Hepatocyte (in vitro differentiated cells): ENCODE measurements at places on chromosomes 11 and 22. TPM values are rescaled to one million over a fixed set of nuclear protein-coding genes. Genes with fewer than 3 reads are reported as not detected.

DNA sequence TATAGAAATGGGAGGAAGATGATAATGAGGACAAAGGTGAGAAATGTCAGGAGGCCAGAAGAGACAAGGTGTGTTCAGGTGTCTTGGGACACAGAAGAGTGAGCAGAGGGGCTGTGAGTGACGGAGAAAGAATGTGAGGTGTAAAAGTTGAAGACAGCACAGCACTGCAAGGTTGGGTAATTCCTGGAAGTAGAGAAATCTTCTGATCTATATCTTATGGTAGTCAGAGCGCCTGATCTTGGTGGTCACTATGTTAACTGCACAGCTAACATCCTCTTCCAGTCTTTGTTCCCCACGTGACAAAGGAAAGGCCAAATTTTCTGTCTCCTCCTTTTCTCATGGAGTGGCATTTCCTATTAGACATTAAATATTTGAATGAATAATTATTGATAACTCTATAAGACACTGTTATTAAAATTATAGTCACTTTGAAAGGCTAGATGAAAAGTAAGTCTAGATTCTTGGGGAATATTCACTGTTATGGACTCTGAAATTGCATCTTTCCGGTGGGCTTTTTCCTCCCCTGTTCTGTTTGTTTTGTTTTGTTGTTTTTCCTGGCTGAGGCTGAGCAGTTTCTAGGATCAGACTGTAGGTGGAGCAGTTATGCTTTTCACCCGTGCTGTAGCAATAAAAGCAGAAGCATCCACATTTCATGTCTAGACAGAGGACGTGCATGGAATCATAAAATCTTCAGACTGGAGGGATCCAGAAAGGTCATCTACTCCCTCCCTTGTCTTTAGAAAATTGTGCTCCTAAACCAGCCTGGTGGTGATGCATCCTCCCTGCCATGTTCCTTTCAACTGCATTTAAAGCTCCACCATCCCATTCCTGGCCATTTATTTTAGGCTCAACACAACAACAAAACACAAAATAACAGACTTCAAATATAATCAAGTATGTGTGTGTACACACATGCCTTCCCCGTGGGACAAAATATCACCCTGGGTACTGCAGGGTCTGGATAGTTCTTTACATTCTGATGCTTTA is 26.6 kb downstream of the SC5D start:
- H3K27me3 ChIP-seq, result no peaks in the 10 kb centered on the region
- H3K4me3 ChIP-seq, result no peak overlapping the region
- H3K4me1 ChIP-seq, result peaks cover 4% of the 10 kb centered on the region
- DNase-seq, result peak; percentile 71

GRCh38 chr22:21696115-21696514 is 30.3 kb downstream of the PPIL2 start:
- H3K27me3 ChIP-seq, result no peaks in the 10 kb centered on the region
- H3K36me3 ChIP-seq, result no peaks in the 10 kb centered on the region
- H3K4me1 ChIP-seq, result no peaks in the 10 kb centered on the region
- no peak overlapping the region for H3K4me3 ChIP-seq
- no peak for DNase-seq

DNA sequence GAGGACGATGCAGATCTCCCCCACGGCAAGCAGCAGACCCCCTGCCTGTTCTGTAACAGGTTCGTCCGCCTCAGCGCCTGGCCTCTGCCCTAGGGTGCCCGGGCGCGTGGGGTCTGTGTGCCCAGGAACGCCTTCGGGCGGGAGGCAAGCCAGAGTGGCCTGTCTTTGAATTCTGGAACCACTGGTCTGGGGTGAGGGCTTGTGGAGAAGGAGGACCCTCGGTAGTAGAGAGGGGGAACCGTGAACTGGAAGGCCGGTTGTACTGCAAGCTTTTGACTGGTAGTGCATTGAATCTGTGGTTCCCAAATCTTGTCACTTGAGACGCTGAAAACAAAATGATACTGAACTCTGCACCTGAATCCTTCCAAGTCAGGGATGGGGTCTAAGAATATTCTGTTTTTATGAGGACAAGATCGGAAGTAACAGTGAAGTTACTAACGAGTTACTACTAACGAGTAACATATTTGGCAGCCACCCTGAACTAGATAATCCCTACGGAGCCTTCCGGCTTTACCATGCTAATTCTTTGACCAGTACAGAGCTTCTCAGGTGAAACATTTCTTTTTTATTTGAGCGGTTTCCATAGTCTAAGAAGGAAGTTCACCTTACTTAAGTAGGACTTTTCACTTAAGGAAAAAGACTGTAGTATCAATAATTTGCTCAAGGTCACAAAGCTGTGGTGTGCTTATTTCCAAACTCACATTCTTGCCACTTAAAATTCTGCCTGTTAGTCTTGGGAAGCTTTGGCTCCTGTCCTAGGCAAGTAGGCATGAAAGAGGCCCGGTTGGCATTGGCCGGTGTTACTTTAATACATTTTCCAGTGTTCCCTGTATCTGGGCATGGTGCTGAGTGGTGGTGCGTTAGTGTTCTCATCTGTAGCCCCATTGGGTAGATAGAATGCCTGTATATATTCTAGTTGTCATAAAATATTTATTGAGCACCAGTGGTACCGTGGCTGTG is 860 bp downstream of the PRMT3 start:
- H3K36me3 ChIP-seq, result no peaks in the 10 kb centered on the region
- H3K4me3 ChIP-seq, result peak overlapping the region; percentile 63
- no peak for DNase-seq

Gene OR52I1
- not detected in 2 replicates for total RNA-seq

Gene HEPACAM
- 0.04 and 0.07 TPM in 2 replicates for total RNA-seq

Gene ZNF280B
- 2.6 and 2.8 TPM in 2 replicates for total RNA-seq
